ENCODE measurements at places on chromosomes 11 and 22.

- no peak for DNase-seq
Measured at GRCh38 chr11:3614742-3615171, 27.0 kb downstream of the ART5 start.

- no peak for DNase-seq
Measured at GRCh38 chr11:113261709-113262475, 52.5 kb upstream of the TTC12 start.

DNA sequence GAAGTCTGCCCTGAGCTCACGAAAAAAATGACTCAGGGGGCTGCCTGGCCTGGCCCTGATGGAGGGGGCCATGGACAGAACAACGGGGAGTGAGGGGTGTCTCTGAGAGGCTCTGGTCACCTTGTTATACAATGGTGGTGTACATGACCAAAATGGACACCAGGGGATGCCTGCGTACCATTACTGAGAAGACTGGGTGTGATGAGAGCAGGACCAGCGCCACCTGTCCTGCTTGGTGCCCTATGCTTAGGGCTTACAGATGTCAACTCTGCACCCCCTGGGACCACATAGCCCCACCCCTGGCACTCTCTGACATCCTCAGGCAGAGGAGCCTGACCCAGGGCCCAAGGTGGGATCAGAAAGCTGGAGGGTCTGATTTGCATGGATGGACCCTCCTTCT, 104.8 kb downstream of the ZNF280B start:
- DNase-seq = no peak

GRCh38 chr11:36229091-36229705, 60.0 kb downstream of the COMMD9 start:
- no peak for DNase-seq

DNA sequence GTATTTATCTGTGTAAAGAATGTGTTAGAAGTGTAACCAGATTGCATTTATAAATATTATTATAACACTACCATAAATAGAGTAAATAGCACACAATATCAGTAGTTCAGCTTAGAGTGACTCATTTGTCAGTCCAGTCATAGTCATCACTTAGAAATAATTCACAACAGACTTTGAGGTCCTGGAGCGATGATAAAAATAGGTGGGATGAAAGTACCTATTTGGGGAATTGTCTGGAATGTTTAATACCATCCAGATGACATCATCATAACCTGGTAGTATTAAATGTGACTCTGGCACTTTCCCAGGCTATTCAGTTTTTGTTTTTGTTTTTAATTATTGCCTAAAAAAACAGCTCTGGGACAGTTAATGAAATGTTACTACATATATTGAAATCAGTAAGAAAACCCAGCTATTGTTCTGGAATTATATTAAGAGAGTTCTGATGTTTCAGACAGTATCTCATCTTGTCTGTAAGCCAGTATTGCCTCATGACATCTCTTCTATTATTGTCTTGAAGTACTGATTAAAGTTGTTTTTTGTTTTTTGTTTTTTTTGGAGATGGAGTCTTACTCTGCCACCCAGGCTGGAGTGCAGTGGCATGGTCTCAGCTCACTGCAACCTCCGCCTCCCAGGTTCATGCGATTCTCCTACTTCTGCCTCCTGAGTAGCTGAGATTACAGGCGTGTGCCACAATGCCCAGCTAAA, 74.8 kb downstream of the SIK2 start:
- DNase-seq = no peak
